ENCODE measurements at places on chromosomes 5 and 9.

- no peak for DNase-seq
These were observed 102.2 kb upstream of the IER5L start for GRCh38 chr9:129280236-129280622.

- DNase-seq = no peak
These were observed 3.1 kb downstream of the ANGPTL2 start for GRCh38 chr9:127119320-127119709.

DNA sequence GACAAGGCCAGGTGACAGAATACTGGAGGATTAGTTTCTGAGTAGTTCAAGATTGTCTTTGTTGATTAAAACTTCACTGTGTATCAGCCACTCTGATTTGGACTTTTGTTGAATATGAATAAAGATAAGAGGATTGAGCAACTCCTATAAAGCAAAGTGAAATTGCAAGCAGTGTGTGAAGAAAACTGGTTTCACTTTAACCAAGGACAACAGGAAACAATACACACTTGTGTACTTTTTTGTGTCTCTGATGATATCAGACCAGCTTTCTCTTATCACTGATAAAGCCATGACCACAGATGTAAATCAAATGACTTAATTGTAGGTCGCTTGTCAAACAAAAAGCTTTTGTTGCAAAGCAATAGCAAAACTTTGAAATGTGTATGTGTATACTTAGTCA is 268.6 kb downstream of the FER start:
- no peak for DNase-seq

DNA sequence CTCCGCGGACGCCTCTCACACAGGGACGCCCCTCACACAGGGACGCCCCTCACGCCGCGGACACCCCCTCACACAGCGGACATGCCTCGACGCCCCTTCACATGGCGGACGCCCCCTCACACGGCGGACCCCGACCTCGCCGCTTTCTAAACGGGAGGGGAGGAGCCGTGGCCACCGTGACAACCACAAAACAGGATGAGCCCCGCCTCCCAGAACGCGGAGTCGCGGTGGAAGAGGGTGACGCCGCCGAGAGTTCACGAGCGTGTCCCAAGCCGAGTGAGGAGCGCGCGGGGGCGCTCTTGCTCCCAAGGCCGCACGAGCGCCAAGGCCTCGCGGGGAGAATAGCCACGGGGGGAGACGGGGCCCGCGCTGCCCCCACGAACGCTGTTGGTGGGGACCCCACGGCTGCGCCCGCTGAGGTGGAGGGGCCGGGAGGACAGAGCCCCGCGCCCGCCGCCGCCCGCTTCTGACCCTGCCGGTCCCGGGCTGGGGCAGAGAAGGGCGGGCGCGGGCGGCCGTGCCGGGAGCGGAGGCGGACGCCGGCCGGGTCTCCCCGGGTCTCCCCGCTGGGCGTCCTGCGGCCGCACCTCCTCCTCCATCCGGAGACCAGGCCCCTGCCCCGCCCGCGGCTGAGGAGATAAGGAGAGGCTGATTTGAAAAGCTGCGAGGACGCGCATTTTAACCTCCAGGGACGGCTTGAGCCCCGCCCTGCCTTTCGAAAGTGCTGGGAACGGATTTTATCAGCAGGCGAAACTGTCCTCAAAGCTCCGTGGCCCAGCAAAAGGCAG is 3.9 kb upstream of the NKD2 start:
- DNase-seq = peak; percentile 52

GRCh38 chr5:142997591-142997990 is 227.4 kb downstream of the ARHGAP26 start:
- no peak for DNase-seq

- DNase-seq = no peak
These were observed 82.3 kb downstream of the MACIR start for GRCh38 chr5:103340717-103341388.

- no peak for DNase-seq
These were observed 73.7 kb downstream of the RCL1 start for GRCh38 chr9:4866239-4866969.

- DNase-seq = no peak
These were observed 124.5 kb downstream of the CAAP1 start for GRCh38 chr9:26768145-26768544.

- DNase-seq = no peak
These were observed 18.4 kb upstream of the SLC9A3 start for GRCh38 chr5:542319-543311.

- no peak for DNase-seq
These were observed 37.1 kb upstream of the RAPGEF6 start for GRCh38 chr5:131671994-131672655.

DNA sequence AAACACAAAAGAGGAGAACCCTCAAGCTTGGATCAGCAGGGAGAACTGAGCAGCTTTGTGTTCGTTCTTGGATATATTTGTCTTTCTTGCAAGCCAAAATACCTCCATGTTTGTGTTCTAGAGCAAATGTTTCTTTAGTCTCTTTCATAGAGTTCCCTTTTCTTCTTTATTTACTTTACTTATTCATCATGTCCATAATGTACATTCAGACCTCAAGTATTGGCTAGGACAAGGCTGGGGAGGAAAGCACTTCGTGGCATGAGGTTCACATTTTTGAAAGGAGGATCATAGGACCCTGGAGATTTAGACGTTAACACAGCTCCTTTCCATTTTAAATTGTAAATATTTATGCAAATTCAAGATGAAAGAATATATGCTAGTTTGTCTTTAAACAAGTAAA is 590.2 kb upstream of the MEF2C start:
- DNase-seq = no peak

- no peak for DNase-seq
These were observed 138.8 kb downstream of the DROSHA start for GRCh38 chr5:31393126-31393525.

- no peak for DNase-seq
These were observed 26.1 kb downstream of the GLT6D1 start for GRCh38 chr9:135612981-135613910.

GRCh38 chr5:12335938-12336337 is 431.7 kb upstream of the CTNND2 start:
- DNase-seq = no peak

DNA sequence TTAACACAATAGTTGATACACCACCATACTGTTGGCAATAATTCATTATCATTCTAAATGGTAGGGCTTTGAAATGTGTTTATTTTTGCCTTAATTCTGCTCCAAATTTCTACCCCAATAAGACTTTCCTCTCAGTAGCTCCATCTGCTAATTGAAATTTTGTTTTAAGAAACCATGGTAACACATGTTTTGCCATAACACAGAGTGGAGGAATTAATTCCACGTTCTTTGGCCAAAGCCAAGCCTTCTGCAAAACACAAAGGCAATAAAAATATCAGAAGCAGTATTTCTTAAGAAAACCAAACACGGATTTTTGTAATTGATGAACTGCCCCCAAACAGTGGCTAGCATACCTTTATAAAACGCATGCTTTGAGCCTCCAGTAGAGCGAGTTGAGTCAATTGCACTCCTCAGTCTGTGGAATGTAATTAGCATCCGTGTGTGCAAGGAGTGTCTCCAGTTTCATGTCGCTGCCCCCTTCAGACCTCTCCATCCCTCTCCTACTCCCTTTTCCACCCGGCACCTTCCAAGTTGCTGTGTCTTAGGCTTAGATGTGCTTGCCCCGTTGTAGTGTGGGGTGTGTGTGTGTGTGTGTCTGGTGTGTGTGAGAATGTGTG is 58.2 kb upstream of the CKS2 start:
- no peak for DNase-seq

GRCh38 chr9:14170392-14170931 is 143.5 kb downstream of the NFIB start:
- DNase-seq = no peak
